Substantia nigra (tissue), 51 donors: ENCODE measurements at places on chromosomes 5 and 9.

DNA sequence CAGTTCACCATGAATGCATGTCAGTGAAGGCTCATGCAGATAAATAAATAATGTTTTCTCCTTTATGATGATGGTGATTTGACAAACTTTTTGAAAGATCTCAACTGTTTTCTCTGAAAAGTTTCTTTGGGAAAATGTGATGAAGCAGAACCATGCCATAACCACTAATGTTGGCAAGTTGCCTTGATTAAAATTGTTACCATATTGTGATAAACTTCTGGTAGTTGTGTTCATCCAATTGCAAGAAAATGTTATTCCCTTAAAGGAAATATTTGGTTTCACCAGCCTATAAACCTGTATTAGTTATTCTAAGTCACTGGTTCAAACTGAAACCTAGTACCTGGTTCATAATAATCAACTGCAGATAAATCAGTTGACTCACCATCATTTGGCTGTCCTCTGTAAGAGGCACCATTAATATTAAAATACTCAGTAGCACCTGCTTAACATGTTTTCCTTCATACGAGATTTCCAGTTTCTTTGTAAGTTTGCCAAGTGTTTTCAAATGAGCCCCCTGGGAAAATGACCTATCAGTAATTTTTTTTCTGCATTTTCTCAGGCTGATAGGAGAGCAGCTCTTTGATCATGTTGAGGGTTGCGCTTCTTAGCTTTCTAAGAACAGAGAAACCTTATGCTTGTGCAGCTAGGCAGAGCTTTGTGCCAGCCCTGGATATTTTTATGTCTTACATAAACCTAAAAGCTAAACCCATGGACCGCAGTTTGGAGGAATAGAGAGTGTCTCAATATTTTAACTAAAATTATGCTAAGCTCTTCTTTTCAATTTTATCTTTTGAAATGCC is 88.0 kb downstream of the LURAP1L start:
- no peak for DNase-seq

- no peak for DNase-seq
These were observed 30.5 kb downstream of the TGFBR1 start for GRCh38 chr9:99135456-99135855.

DNA sequence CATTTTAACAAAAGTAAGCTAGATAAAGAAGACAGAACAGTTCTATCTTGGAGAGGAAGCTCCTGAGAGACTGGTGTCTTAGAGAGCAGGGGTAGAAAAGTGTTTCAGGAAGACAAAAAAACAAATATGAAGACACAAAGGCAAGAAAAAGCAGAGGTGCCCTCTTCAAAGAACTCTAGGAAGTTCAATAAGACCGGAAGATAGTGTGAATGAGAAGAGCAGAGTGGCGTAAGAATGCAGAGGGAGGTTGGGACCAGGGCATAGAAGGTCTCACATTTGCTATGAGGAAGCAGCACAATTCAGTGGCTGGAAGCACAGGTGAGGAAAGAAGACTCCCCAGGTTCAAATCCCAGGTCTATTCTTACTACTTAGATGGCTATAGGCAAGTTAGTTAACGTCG is 22.6 kb downstream of the TMEM245 start:
- DNase-seq: no peak

DNA sequence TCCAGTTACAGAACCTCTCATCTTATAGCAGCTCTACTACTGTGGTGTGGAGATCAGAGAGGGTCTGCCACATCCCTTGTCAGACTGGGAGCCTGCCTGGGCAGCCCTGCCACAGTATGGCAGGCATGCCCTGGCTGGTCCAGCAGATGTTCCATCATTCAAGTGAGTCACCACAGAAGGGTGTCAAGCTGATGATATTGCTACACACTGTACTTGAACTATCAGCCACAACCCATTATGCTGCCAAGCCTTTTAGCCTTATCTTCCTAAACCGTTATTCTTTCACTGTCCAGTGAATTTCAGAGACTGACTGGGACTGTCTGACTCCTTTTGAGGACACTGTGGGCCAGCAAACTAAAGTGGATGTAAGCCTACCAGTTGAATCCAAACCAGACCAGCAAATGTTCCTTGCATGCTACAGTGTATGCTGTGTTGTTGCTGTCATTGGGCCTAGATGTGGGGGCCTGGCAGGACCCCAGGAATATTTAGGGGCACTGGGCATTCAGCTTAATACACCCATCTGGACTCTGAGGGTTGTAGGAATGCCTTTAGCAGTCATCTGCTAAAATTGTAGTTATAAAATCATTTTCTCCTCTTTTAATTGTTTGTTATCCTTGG is 202.6 kb downstream of the NR3C1 start:
- no peak for DNase-seq

GRCh38 chr5:114296191-114296590 is 65.7 kb upstream of the KCNN2 start:
- no peak for DNase-seq
